Stimulated activated CD4-positive, alpha-beta T cell treated with anti-CD3 and anti-CD28 coated beads, TNF-alpha, amount 100 ng/mL, for 1 hour (primary cell): ENCODE measurements at places on chromosomes 11 and 22.

GRCh38 chr22:22406445-22407027 lies 102.0 kb downstream of the ZNF280B start:
- no peak for DNase-seq

- DNase-seq, result no peak
These were observed 8.2 kb upstream of the SYT8 start for GRCh38 chr11:1826552-1827094.

DNA sequence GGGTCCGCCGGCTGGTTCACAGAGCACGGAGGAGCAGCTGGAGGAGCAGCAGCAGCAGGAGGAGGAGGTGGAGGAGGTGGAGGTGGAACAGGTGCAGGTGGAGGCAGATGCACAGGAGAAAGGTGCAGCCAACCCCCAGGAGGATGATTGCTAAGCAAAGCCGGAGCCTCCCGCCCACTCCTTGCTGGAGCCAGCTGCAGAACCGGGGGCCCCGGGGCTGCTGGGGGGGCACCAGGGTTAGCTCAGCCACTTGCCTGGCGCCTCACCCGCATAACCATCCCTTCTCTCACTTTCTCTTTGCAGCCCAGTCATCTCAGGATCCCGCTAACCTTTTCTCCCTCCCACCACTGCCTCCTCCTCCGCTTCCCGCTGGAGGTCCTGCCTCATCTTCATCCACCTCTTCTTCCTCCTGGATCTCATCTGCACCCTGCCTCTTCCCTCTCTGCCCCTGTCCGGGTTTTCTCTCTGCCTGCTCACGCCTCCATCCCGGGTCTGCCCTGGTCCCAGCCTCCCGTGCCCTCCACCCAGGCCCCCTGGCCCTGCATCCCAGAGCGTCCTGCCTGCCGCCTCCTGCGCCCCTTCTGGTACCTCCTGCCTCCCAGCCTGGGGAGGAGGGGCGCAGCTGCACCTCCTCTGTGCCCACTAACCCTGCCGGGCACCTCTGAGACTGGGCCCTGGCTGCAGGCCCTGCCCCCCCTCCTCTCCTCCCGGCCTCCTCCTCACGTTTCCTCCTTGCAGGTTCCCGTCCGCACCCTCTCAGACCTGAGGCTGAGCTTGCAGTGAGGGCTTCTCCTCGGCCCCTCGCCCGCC lies 9.5 kb downstream of the KCTD17 start:
- no peak for DNase-seq

DNA sequence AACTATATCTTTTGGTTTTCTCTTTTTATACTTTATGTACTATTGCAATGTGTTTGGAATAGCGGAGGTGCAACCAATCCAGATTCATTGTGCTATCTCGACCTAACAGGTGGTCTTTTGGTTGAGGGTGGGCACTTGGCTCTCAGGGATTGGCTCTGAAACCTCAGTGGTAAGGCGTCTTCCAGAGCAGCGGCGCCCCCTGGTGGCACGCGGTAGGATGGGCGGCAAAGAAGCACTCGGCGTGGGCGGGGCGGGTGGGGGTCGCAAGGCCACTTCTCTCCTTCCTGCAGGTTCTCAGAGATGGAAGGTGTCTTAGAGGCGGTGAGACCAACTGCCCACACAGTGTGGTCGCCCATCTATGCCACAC lies 19.2 kb upstream of the PLET1 start:
- DNase-seq, result peak; percentile 78

GRCh38 chr11:92393218-92393617 lies 168.6 kb downstream of the FAT3 start:
- DNase-seq, result no peak

DNA sequence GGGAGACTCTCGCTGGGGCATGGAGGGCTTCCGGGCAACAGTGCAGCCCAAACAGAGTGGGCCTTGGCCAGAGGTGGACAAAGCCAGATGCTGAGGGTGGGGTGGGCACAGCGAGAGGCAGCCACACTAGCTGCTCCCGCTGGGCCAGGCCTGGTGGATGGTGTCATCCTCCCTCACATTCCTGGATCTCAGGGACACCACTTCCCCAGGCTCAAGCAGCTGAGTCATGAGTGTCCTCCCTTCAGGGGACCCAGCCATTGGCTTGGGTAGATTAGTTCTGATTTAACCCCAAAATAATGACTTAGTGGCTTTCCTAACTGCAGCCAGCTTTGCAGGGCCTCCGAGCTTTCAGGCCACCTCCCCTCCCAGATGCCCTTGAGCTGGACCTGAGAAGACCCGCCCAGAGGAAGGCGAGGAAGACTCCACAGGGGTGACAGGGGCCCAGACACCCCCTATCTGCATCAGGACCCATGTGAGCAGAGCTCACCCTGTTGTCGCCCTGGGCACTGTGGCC lies 25.9 kb upstream of the WNT7B start:
- DNase-seq, result no peak
